ENCODE measurements at places on chromosomes 5 and 9. TPM values are rescaled to one million over a fixed set of nuclear protein-coding genes. Genes with fewer than 3 reads are reported as not detected.

DNA sequence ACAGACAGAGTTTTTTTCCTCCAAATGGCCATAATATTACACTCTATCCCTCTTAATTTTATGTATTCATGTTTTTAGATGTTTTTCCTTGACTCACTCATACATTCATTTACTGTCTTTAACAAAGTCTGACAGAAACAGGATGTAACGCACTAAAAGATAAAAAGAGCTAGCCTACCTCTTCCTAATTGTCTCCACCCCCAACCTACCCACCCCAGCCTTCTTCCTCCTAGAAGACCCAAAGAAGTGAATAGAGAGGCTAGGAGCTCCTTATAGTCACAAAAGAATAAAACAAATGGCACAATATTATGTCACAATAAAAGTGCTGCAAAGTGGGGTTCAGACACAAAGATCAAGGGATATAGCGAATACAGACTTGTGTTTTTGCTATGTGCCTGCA is 719 bp downstream of the NOL8 start:
- no peak for DNase-seq

- no peak for DNase-seq
Observed at GRCh38 chr9:76321195-76321828, 72.9 kb downstream of the RFK start.

GRCh38 chr5:180140079-180140554 is 68.6 kb upstream of the RNF130 start:
- no peak for DNase-seq

The SNCAIP gene
- total RNA-seq, result 1.4 TPM
